ENCODE measurements at places on chromosomes 3 and 15.

DNA sequence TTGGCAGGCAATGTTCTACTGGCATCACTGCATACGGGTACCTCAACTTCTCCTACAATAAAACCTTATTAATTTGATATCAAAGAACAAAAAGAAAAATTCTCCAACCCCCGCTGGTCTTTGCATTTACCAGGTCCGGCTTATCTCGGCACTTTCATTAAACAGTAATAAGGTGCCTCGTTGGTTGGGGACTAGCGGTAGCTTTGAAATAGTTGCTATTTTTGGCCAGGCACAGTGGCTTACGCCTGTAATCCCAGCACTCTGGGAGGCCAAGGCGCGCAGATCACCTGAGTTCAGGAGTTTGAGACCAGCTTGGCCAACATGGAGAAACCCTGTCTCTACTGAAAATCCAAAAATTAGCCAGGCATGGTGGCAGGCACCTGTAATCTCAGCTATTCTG is 32.0 kb upstream of the CGNL1 start:
- no peak for DNase-seq

- DNase-seq: no peak
Observed at GRCh38 chr3:160016972-160017371, 28.3 kb downstream of the IL12A start.

DNA sequence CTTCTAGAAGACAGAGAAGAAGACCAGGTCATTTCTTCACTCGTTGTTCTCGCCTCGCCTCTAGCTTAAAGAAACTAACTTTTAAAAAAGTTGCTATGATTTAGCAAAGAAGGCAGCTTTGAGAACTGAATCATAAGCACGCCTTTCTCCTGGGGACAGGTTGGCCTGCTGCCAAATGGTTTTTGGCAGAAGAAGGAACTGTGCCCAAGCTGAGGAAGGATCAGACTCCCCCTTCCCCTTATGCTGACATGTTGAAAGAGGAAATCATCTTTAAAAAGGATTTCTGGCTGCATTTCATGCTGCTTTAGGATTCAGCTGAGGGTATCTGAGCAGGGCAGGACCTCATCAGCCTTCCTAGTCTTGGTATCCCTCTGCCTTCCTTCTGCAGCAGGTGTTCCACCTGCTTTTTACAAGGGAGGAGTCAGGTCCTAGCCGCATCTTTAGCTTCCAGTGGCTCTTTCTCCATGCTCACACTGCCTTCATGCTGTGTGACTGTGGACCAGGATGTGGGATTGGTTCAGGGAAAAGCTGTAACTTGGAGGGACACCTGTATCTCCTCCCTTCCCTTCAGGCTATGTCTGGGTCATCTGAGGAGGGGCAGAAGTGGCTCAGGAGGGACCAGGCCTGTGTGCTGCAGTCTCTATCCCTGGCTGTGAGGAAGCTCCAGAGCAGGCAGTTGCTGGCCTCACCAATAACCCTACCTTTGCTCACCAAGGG is 34.1 kb upstream of the HACD2 start:
- no peak for DNase-seq

DNA sequence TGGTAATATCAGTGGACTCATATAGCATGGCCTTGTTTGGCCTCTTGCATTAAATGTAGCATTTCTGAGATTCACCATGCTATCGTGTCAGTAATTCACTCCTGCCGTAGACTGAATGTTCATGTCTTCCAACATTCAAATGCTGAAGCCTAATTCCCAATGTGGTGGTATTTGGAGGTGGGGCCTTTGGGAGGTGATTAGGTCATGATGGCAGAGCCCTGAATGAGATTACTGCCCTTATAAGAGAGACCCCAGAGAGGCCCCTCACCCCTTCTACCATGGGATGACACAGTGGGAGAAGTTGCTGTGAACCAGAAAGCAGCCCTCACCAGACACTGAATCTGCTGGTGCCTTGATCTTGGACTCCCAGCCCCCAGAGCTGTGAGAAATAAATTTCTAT is 241.4 kb downstream of the VPS13C start:
- DNase-seq: no peak

GRCh38 chr15:25736461-25736860 is 126.7 kb downstream of the ATP10A start:
- DNase-seq: no peak

- DNase-seq: no peak
Observed at GRCh38 chr3:29070959-29071634, 209.8 kb upstream of the RBMS3 start.

DNA sequence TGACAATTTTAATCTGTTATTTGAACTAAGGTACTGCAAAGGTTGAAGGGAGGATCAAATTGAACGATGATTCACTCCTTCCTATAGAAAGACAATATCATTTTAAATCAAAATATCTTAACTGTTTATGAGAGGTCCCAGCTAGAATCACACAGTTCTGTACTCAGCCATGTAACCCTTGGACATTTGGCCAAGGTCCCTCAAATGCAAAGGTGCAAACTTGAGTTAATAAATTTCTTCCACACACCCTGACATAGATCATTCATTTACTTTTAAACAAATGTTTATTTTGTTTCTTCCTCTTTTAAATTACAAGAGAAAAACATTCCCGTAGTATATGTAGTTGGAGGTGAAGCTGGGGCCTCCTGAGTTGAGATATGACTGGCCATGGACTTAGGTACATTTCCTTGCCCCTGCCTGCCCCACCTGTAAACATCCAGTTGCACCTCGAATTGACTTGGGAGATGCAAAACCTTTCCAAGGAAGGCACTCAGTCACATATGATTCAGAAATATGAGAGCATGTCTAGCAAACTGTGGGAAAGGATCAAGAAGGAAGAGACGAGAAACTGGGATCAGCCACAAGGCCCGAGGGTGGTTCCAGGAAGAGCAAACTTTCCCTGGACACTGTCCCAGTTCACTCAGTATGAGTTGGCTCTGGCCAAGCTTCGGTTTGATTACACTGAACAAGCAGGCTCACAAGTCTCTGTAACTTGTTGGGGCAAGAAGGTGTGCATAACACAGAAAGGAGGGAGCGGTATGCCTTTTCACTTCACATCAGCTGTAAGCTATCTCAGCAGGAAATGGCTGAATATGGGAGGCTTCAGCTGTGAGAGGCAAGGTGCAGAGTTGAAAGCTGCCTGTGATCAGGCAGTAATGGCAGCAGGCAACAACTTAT is 6.7 kb downstream of the TNFSF10 start:
- DNase-seq: no peak

GRCh38 chr3:62122819-62123218 is 250.5 kb downstream of the FEZF2 start:
- no peak for DNase-seq

GRCh38 chr3:112848196-112848595 is 1.5 kb upstream of the CD200R1L start:
- no peak for DNase-seq

- DNase-seq: no peak
Observed at GRCh38 chr3:175526609-175527280, 667.6 kb downstream of the NAALADL2 start.

DNA sequence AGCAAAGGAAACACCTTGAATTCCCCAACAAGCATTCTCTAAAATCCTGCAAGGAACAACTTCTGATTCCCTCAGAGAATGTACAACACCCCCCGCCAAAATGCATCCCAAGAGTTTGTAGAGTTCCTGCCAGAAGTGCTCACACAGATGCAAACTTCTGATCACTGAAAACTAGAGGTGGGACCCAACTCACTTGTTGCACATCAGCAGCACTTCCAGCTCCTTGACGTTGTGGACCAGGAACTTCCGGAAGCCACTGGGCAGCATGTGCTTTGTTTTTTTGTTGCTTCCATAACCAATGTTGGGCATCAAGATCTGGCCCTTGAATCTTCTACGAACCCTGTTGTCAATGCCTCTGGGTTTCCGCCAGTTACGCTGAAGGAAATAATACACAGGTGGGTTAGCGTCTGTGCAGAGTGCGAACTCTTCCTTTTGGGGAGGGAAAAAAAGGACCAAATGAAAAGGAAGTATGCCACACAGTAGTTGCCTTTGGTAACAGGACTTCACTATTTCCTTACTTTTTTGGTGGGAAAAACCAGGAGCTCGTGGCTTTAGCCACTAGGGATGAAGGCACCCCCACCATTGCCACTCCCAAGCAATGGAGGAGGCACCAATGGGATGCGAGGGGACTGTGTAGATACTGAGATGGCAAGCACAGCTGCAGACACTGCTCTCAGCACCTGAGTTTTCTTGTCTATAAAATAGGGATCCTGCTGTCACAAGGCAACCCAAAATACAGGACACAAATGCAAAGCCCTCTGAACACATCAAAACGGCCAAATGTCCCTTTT is 2.0 kb downstream of the RPL32 start:
- DNase-seq: no peak

DNA sequence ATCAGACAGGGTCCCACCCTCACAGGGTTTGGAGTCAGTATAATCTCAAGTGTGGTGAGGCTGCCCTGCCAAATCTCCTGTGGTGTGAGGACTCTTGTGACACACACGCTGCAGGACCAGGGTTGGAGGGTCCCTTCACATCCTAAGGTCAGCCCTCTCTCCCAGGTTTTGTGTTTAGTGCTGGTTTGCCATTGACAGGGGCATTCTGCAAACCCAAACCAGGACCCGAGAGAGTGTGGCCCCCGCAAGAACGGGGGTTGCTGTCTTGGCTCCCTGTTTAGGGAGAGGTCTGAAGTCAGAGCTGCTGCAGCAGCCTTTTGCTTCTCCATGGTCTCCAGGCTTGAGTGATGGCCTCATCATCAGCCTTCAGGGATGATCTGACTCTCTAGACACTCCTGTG is 14.7 kb downstream of the FAM107A start:
- DNase-seq: no peak

GRCh38 chr15:77993374-77993911 is 84.1 kb downstream of the TBC1D2B start:
- DNase-seq: no peak

GRCh38 chr3:52030714-52031310 is 25.6 kb downstream of the DUSP7 start:
- DNase-seq: no peak

DNA sequence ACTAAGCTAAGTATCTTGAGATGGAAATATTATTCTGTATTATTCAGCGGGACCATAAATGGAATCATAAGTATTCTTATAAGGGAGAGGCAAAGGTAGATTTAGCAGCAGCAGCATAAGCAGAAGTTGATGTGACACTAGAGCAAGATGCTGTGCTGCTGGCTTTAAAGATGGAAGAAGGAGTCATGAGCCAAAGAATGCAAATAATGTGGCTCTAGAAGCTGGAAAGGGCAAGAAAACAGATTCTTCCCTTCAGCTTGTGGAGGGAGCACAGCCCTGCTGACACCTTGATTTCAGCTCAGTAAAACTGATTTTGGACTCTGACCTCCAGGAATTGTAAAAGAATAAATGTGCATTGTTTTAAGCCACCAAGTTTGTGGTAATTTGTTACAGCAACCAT is 144.2 kb upstream of the ANKRD28 start:
- no peak for DNase-seq

GRCh38 chr3:53880396-53881345 is 1.3 kb downstream of the ACTR8 start:
- DNase-seq: no peak

GRCh38 chr3:65787340-65787739 is 251.4 kb downstream of the MAGI1 start:
- DNase-seq: no peak

DNA sequence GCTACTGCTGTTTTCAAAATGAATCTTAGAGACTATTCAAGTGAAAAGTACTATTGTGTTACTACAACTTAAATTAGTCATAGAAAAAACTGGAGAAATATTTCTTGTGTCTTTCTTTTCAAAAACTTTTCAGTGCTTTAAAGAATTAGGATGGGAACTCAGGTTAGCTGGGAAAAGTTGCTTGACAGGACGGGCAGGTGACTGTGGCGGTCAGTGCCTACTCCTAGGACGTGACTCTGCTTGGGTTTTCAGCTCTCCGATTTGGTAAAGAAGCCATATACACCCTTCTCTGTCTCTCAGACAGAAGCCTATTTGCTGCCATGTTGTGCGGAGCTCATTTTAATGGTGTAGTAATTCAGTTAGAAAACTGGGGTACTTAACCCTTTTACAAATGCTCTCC is 89.8 kb upstream of the CACNA2D3 start:
- DNase-seq: no peak

DNA sequence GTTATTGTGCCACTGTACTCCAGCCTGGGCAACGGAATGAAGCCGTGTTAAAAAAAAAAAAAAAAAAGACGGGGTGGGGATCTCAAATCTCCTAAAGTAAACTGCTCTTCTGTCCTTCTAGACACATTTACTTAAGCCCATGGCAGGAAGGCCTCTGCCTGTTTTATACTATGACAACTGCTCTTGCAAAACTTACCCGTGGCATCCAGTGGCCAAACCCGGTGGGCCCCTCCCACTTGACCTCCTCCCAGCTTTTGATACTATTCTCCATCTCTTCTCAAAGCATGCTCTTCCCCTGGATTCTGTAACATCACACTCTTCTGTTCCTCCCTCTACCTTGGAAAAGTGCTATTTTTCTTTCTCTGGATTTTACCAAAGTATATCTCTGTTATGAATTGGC is 112.2 kb downstream of the RFTN1 start:
- no peak for DNase-seq

GRCh38 chr15:51024735-51025453 is 69.8 kb downstream of the TNFAIP8L3 start:
- no peak for DNase-seq

GRCh38 chr3:120435621-120436020 is 15.2 kb downstream of the FSTL1 start:
- DNase-seq: no peak

- no peak for DNase-seq
Observed at GRCh38 chr15:87724330-87724729, 532.2 kb downstream of the NTRK3 start.

DNA sequence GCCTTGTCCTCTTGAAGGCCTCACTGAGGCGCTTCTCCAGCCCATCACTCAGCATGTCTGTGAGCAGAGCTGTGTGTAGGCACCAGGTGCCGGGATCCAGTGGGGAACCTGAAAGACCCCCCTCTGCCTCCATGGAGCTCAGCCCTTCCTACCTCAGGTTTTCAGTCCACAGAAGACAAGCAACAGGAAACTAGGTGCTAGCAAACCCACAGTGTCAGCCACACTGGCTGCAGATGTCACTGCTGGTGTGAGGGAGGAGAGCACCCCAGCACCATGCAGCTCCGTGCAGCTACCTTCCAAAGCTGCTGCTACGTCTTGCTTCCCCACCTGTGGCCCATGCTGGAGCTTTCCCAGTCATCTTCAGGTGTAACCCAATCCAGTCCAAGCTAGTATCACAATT is 17.9 kb downstream of the PSTPIP1 start:
- peak; percentile 39 for DNase-seq

DNA sequence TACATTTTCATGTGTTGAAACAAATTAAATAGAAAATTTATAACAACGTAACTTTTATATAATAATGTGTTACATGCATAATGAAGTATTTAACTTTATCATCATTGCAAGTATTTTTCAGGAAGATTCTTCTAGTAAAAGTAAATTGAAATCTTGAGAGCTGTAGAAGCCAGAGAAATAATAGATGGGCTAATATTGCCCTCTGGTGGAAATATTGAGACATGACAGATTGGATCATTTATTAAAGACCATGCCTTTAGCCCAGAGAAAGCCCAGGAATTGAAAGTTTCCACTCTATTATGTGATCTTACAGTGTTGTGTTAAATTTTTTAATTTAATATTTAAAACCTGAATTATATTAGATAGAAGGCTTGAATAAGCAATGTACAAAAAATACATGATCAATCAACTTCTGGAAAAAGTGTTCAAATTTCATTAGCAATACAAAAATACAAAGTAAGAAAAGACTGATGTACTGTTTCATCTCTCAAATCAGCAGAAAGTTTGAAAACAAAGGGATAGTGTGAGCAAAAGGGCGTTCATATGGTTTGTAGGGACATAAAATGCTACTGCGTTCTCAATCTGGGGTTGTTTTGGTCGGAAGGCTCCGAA is 52.7 kb upstream of the SPTSSB start:
- no peak for DNase-seq

GRCh38 chr3:153379516-153379915 is 217.5 kb downstream of the RAP2B start:
- DNase-seq: no peak

- DNase-seq: no peak
Observed at GRCh38 chr3:172241405-172241804, 202.0 kb downstream of the FNDC3B start.

Data from activated gamma-delta T cell treated with anti-CD3 and anti-CD28 coated beads, Interleukin-2, amount 50 U/mL, for 16 hours (primary cell).